ENCODE measurements at places on chromosomes 12 and 14.

DNA sequence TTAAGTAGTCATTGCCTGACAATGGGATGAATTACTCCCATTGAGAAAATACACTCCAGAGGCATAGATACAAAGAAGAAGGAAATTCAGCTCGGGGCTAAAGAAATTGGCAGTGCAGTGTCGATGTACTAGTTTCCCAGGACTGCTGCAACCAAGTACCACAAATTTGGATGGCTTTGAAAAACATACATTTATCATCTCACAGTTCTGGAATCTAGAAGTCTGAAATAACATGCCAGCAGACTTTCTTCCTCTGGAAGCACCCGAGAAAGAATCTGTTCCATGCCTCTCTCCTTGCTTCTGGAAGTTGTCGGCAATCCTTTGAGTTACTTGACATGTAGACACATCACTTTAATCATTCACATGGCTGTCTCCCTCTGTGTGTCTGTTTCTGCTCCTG is 101.9 kb downstream of the TMTC3 start:
- DNase-seq: no peak

DNA sequence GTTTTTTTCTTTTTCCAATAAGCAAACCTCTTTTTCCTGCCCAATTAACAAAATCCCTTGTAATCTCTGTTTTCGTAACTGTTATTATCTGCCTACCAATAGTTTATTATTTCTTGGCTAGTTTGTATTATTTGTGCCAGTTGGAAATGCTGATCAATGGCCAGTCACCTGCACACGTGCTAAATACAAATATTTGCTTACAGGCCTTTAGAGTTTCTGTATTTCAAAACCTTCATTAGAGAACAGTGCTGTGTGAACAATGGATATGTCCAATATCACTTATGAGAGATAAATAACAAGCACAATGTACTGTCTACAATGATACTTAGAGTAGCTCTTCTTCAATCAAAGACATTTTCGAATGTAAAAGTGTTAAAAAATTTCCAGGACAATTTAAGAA is 10.8 kb upstream of the DYRK2 start:
- no peak for DNase-seq

GRCh38 chr12:59142183-59142790 is 222.0 kb upstream of the LRIG3 start:
- DNase-seq: no peak

GRCh38 chr14:101224356-101225156 is 321.0 kb upstream of the RTL1 start:
- DNase-seq: no peak

GRCh38 chr14:102150083-102150482 is 10.4 kb downstream of the WDR20 start:
- no peak for DNase-seq

DNA sequence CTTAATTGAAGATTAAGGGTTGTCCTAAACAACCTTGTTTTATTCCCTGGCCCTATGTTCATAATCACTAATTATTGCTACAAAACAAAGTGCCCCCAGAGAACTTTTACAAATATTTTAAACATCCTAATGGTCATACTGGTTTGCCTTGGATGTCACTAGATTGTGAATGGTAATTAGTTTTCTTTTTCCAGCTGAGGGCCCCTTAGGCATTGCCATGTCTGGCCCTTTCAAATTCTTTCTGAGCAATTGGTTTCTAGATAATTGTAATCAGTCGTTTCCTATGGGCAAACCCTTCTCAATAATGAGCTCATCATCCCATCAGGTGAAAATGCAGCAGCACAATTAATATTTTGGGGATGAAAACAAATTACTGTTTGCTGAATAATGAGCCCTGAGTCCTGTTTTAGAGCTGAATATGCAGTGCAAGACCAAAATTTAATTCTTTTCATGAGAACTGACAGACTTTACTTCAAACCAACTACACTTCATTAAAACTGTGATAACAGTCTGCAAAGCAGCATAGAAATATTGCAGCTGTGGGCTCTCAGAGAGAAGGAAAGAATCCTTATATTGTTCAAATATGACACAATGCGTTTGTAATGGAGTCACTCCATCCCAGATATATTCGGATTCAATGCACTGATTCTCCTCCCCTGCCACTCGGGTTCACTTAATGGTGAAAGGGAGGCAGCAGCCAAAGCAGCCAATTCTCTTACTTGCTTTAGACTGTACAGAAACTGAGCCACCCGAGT is 67.7 kb upstream of the ARHGAP5 start:
- no peak for DNase-seq

DNA sequence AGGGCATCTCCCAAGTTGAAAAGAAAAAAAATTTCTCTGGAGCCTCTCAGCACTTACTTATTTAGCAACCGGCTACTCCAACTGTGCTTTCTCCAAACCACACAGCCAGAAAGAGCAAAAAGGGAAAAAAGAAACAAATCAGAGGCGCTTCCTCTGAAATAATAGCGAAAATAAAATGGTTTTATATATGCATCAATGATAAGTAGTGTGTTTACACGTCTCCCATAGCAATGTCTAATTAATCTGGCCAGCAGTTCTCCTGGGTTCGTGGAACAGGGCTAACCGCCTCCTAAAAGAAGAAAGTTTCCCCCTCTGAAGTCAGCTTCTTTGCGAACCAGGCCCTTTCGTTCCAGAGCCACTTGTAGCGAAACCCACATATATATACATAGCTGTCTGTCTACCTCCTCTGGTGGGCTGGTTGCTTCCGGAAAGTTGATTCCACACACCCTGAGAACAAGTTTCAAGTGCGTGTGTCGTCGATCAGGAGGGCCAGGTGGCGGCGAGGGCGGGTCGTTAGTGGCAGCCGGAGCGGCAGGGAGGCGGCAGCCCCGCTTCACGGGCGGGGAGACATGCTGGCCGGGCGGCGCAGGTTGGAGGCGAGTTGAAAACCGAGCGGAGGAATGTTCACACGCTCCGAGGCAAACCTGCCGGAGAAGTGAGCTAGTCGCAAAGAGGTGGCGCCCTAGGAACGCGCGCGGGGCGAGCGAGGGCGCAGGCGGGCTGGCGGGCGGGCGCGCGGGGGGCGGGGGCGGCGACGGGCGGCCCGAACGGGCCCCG is 2.7 kb downstream of the PTHLH start:
- no peak for DNase-seq

DNA sequence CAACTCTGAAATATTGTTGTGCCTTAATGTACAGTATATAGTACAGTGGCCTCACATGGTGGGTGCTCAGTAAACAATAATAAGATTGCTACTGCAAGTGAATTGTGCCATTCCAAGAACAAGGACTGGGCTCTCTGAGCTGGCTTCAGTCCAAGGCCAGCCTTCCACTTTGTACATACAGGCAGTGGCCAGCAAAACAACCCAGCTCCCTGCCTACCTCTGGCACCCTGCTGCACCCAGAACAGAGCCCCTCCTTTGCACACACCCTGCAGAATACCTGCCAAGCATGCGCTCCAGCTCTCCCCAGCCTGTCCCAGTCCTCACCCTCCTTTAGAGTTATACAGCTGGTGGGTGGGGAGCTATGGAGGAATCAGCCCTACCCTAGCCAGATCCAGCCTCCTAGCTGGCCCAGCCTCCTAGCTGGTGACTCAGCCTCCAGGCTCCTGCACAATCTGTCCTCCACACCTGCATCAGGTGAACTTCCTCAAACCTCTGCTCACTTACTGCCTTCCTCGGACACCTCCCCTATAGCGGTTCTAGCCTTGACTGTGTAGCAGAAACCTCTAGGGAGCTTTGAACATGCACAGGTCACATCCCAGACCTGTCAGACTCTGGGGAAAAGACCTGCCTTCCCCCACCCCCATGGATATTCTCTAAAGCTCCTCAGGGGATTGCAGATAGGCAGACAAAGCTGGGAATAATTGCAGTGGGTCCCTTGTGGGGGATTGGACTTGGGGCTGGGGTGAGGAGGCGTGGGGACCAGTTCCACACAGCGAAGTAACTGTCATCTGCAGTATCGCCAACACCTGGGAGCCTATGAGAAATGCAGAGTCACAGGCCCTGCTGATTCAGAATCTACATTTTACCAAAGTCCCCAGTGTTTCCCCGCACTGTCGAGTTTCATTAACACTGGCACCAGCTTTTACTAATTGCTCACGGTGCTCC is 17.9 kb downstream of the ZDHHC22 start:
- DNase-seq: no peak

GRCh38 chr12:64452559-64453329 is 824 bp downstream of the TBK1 start:
- DNase-seq: no peak

- no peak for DNase-seq
Observed at GRCh38 chr12:93856611-93857010, 179.4 kb downstream of the CRADD start.

DNA sequence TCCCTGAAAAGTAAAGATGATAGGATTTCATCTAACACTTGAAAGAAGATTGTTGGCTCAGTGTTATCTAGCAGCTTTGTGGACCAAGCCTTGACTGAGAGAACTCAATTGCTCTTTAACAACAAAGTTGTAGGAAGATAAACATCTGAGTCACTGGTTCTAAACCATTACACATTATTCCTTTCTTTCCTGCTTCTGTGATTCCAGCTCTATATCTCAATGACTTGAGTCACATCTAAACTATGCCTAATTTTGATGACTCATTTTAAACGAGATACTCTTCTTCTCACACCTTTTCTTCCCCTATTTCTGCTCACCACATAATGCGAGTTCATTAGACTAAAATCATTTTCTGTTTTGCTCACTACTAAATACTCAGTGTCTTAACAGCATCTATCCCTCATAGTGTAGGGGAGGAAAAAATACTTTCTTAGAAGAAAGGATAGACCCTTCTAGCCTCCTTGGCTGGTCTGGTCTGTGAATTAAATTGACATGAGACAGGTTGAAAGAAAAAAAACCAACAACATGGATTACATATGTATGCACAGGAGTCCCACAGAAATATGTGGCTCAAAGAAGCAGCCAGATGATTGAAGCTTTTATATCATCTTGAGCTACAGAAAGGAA is 201.4 kb downstream of the C12orf50 start:
- DNase-seq: no peak

DNA sequence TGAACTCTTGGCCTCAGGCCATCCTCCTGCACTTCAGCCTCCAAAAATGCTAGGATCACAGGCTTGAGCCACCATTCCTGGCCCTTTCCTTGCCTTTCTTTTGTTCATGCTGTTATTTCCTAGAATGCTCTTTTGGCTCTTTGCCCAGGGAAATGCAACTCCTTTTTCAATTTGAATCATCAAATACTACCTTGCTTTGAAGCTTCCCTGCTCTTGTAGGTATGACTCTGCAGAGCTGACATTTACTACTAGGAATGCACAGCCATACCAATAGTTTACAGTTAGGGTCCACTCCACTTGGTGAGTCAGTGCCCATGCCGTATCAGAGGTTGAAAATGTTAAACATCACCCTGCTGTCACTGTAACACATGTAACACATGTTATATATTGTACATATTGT is 107.0 kb upstream of the CRY1 start:
- no peak for DNase-seq

- no peak for DNase-seq
Observed at GRCh38 chr14:90864741-90865140, 48.5 kb upstream of the TTC7B start.

- DNase-seq: no peak
Observed at GRCh38 chr12:85698937-85699336, 137.3 kb downstream of the RASSF9 start.

DNA sequence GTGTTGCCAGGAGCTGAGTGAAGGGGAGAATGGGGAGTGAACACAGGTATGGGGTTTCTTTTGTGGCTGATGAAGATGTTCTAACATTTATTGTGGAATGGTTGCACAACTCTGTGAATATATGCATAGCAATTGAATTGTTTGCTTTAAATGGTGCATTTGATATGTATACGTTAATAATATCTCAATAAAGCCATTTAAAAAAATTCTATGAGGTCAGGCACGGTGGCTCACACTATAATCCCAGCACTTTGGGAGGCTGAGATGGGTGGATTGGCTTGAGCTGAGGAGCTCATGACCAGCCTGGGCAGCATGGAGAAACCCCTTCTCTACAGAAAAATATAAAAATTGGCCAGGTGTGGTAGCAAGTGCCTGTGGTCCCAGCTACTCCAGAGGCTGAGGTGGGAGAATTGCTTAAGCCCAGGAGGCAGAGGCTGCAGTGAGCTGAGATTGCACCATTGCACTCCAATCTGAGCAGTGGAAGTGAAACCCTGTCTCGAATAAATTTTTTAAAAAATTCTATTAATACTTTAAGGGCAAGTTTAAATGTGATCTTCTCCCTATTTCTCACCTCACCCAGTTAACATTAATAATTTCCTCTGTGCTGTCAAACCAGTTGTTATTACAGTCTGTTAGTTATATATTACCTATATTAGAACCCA is 65.3 kb downstream of the DENND5B start:
- DNase-seq: no peak

- no peak for DNase-seq
Observed at GRCh38 chr12:27220055-27220987, 23.8 kb upstream of the STK38L start.

Measured in stimulated activated CD8-positive, alpha-beta memory T cell treated with anti-CD3 and anti-CD28 coated beads, Interleukin-4, amount 100 ng/mL, for 1 hour (primary cell).